WTC11 (cell line): ENCODE measurements at places on chromosomes 2 and 18. TPM values are rescaled to one million over a fixed set of nuclear protein-coding genes. Genes with fewer than 3 reads are reported as not detected.

Gene DPP10
- total RNA-seq, result 4.0 to 6.0 TPM (median 5.5 TPM) in 3 replicates

Gene CLEC4F
- total RNA-seq, result not detected in 3 replicates

Gene ACVR1C
- total RNA-seq, result 1.1 to 1.6 TPM (median 1.2 TPM) in 3 replicates

Gene CDH19
- total RNA-seq, result 0.07 to 0.14 TPM in 2 of 3 replicates, not detected in the other

Gene ACTR3
- 148 to 169 TPM (median 149 TPM) in 3 replicates for total RNA-seq

DNA sequence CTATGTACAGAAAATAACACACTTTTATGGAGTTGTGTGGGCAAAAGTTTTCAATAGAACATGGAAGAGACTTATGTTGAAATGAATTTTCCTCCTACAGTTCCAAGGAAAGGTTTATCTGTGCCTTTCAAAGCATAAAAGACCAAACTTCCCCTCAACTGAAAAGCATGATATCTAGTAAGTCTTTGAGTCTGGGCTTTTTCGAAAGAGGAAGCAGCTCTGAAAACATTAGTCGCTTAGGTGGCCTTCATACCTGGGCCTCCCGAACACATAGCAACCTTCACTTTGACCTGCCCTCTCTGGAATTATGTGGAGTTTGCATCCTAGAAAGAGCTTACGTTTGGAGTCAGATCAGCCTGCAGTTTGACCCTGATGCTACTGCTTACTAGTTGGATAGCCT, 4.8 kb upstream of the CAPN14 start:
- no peak overlapping the region for H3K4me3 ChIP-seq
- no peaks in the 10 kb centered on the region for H3K27me3 ChIP-seq
- no peak for DNase-seq
- H3K4me1 ChIP-seq, result peaks cover 6% of the 10 kb centered on the region
- H3K27ac ChIP-seq, result no peak overlapping the region

DNA sequence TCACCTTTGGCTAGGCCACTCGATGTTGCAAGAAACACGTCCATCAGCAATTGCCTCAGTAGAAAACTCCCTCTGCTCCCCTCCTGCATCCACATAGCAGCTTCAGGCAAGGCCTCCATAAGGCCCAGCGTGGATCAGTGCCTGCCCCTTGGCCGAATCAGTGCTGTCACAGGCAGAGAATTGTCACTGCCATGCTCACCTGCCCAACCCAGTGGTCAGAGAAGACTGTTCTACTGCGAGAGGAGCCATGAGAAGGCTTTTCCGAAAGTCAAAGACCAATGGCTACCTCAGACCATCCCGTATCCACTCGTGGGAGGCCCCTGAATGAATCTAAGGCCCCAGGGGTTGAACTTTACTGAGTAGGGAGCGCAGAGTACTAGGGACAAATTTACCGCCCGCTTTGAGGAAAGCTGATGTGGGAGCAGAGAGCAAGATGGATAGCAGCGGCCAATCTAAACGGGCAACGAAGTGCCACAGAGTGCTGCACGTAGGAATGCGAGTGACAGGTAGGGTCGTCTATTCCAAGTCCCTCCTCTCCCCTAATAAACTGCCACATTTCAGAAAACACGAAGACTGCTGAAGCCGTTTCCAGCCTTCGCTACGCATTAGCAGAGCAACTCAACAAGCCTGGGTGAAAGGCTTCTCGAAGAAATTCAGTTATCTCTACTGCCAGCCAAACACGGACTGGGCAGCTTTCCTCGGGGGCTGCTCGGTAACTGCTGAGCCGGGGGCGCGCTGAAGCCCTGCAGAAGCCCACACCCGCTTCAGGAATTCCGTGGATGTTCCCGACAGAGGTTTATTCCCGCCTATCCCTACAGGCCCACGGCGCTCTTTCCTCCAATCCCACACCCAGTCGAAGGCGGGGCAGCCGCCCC, 968 bp upstream of the RALBP1 start:
- no peak for DNase-seq
- H3K4me3 ChIP-seq, result peak overlapping the region; percentile 87
- H3K36me3 ChIP-seq, result peaks cover 6% of the 10 kb centered on the region
- peaks cover 16% of the 10 kb centered on the region for H3K4me1 ChIP-seq
- H3K27ac ChIP-seq, result peak overlapping the region; percentile 97

GRCh38 chr2:234533626-234534025, 36.7 kb upstream of the ARL4C start:
- H3K36me3 ChIP-seq, result peaks cover 7% of the 10 kb centered on the region
- peaks cover 19% of the 10 kb centered on the region for H3K4me1 ChIP-seq
- H3K4me3 ChIP-seq, result no peak overlapping the region
- H3K27me3 ChIP-seq, result no peaks in the 10 kb centered on the region
- H3K27ac ChIP-seq, result no peak overlapping the region
- DNase-seq, result no peak

DNA sequence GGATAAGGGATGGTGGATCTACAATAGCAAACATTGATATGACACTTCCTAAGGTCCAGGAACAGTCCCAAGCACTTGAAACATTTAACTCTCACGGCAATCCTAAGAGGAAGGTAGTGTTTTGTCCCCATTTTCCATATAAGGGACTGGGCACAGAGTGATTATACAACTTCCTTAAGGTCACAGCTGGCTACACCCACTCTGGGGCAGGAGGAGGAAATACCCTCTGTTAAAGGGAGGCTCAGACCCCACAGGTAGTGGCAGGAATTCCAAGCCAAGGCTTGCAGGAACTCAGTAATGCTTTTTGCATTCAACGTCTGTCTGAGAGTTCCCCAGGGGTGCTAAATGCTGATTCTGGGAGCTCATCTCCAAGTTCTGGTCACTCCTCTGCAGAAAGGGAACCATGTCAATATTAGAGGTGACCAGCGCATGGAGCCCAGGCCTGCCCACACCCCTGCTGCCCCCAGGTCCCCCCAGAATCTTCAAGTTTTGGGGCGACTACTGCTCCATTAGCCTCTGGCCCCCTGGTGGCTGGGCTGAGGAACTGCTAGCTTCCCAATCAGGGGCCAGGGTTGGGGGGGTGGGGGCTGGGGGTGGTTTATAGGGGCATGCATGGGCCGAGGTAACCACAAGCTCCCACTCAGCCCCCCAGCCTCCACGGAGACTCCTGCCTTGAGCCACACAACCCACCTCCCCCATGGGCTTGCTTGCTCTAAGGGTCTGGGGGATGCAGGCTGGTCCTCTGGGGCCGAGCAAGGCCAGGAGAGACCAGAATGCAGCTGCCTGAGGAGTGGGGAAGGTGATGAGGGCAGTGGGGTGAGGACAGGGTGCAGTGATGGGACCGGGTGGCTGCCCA, 11.1 kb downstream of the OBSL1 start:
- H3K27ac ChIP-seq, result peak overlapping the region; percentile 84
- no peak for DNase-seq
- peaks cover 56% of the 10 kb centered on the region for H3K4me1 ChIP-seq
- H3K4me3 ChIP-seq, result no peak overlapping the region
- H3K27me3 ChIP-seq, result peaks cover 4% of the 10 kb centered on the region; the same call in 1 of the 2 replicates

- no peak overlapping the region for H3K4me3 ChIP-seq
- H3K27me3 ChIP-seq, result no peaks in the 10 kb centered on the region
- H3K27ac ChIP-seq, result no peak overlapping the region
- H3K4me1 ChIP-seq, result peaks cover 6% of the 10 kb centered on the region
- no peak for DNase-seq
These were observed 203.5 kb upstream of the TMEFF2 start for GRCh38 chr2:192398236-192398635.

DNA sequence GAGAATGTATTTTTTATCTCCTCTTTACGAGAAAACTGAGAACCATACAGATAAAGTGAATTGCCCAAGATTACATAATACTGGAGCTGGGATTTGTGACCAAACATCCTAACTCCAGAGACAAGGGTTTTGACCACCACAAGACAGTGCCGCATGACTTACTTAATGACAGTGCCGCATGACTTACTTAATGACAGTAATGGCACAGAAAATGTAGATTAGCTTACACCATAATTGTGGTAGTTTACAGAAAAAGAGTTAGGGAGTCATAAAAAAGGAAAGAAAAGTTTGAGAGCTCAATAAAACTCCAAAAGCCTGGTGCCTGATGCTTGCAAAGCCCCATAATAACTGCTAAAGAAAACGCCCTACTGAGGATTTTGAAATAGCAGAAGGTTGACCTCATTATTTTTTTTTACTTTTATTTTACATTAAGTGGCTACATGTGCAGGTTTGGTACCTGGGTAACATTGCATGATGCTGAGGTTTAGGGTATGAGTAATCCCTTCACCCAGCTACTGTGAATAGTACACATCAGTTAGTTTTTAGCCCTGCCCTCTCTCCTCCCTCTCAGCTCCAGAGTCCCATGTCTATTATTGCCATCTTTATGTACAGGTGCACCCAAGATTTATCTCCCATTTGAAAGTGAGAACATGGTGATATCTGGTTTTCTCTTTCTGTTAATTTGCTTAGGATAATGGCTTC, 310.0 kb upstream of the UBE2E3 start:
- no peaks in the 10 kb centered on the region for H3K27me3 ChIP-seq
- H3K4me3 ChIP-seq, result no peak overlapping the region
- H3K36me3 ChIP-seq, result no peaks in the 10 kb centered on the region

GRCh38 chr2:8533923-8534322, 147.9 kb upstream of the ID2 start:
- no peak overlapping the region for H3K27ac ChIP-seq
- H3K36me3 ChIP-seq, result peaks cover 9% of the 10 kb centered on the region
- H3K4me3 ChIP-seq, result no peak overlapping the region
- DNase-seq, result no peak

GRCh38 chr2:23541503-23542229, 156.7 kb downstream of the KLHL29 start:
- H3K27me3 ChIP-seq, result no peaks in the 10 kb centered on the region
- no peaks in the 10 kb centered on the region for H3K36me3 ChIP-seq
- no peak for DNase-seq

DNA sequence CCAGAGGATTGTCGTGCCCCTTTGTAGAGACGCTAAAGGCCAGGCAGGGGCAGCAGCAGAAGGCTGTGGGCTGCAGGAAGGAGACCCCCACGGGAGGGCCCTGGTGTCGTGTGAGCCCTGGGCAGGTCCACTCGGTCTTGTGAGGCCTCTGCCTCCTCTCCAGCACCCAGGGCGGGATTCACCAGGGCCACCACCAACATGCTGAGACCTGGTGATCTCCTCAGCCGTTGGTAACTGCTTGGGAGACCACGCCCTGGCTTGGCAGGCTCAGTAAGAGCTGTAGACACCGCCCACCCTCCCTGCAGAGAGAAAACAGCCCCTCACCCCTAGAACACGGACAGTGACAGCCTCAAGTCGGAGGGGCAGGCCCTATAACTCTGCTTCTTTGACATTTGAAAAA, 21.1 kb downstream of the MBP start:
- 0 out of 2 replicates have a peak overlapping the region, but pooled peaks have one; percentile 26 for H3K27ac ChIP-seq
- no peaks in the 10 kb centered on the region for H3K27me3 ChIP-seq
- H3K4me3 ChIP-seq, result no peak overlapping the region
- no peak for DNase-seq

DNA sequence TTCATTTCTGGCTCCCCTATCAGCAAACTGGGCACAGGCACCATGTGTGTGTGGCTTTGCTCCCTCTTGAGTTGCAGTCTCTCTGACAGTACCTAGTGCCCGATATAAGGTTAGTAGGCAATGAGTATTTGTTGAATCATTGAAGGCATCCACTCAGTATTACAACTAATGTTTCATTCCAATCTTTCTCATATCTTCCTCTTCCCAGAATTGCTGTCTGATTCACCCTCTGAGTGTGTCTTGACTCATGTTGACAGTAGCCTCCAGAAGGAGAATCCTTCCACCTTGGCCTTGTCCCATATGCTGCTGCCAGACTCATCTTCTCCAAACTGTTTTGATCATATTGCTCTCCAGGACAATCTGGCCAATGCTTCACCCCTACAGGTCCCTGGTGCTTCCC, 202.5 kb downstream of the LRRTM1 start:
- peaks cover 7% of the 10 kb centered on the region for H3K27me3 ChIP-seq
- H3K36me3 ChIP-seq, result peaks cover 34% of the 10 kb centered on the region
- no peaks in the 10 kb centered on the region for H3K4me1 ChIP-seq
- DNase-seq, result no peak

GRCh38 chr18:54945576-54946125, 13.6 kb downstream of the CCDC68 start:
- DNase-seq, result no peak
- H3K4me3 ChIP-seq, result no peak overlapping the region
- no peak overlapping the region for H3K27ac ChIP-seq
- H3K36me3 ChIP-seq, result no peaks in the 10 kb centered on the region
- H3K4me1 ChIP-seq, result peaks cover 7% of the 10 kb centered on the region

DNA sequence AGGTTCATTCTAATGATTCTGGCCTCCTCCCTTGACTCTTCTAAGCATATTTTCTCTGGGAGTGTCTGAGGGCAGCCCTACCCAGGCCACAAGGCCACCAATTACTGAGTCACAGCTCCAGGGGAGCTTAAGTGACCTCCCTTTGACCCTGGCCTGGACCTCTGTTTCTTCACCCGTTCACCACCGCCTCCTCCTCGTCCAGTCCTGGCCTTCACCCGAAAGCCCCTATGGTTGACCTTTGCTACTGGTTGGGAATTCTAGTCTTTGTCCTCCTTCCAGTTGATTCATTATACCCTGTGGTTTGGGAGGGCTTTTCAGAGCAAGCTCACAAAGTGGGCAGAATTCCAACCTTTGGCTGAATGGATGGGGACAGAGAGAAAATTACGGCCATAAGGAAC, 72.6 kb downstream of the NRP2 start:
- H3K27ac ChIP-seq, result no peak overlapping the region
- H3K4me1 ChIP-seq, result peaks cover 18% of the 10 kb centered on the region
- no peaks in the 10 kb centered on the region for H3K27me3 ChIP-seq
- no peak overlapping the region for H3K4me3 ChIP-seq

GRCh38 chr2:18232731-18233438, 327.6 kb downstream of the RDH14 start:
- no peaks in the 10 kb centered on the region for H3K36me3 ChIP-seq
- H3K4me1 ChIP-seq, result peaks cover 3% of the 10 kb centered on the region; the same call in 1 of the 2 replicates
- no peak overlapping the region for H3K4me3 ChIP-seq
- H3K27me3 ChIP-seq, result no peaks in the 10 kb centered on the region

DNA sequence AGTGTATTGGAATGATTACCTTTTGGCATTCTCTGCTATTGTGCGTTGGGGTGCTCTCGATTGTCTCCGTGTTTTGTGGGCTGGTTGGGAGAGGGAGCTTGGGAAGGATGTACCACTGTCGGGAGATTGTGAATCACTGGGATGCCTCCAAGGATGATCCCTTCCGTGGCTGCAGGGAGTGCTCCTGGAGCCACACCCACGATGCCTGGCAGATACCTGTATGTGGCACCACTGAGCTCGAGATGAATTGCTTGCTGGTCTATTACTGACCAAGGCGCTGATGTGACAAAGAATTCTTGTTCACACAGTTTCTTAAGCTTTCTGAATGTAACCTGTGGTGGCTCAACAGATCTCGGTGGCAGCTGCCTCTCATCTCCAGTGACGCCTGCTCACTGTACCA, 159.7 kb upstream of the LHCGR start:
- H3K27me3 ChIP-seq, result no peaks in the 10 kb centered on the region
- H3K36me3 ChIP-seq, result no peaks in the 10 kb centered on the region
- DNase-seq, result no peak
- H3K27ac ChIP-seq, result no peak overlapping the region; the same call in 1 of the 2 replicates

DNA sequence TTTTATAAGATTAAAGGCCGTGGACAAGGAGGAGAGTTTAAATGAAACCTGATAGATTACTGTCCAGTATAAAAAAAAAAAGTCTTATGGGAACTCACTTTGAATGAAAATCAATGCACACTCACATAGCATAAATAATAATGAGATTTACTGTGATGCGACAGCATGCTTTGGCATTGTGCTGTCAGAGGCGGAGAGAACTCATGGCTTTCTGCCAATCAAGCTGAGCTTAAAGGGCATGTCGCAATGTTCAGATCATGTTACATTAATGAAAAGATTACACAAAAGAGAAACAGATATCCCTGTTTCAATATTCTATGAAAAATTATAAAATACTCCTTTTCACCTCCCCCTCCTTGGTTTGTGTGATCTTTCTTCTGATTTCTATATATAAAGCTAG, 310.8 kb downstream of the ERBB4 start:
- no peaks in the 10 kb centered on the region for H3K36me3 ChIP-seq
- no peaks in the 10 kb centered on the region for H3K27me3 ChIP-seq
- no peak overlapping the region for H3K27ac ChIP-seq
- H3K4me3 ChIP-seq, result no peak overlapping the region
- DNase-seq, result no peak
- H3K4me1 ChIP-seq, result no peaks in the 10 kb centered on the region
